ENCODE measurements at places on chromosomes 7 and 10. TPM values are rescaled to one million over a fixed set of nuclear protein-coding genes. Genes with fewer than 3 reads are reported as not detected.

The EPHB4 gene
- not detected for polyA plus RNA-seq

The STEAP1B gene
- polyA plus RNA-seq = 3.4 TPM

The GDF2 gene
- polyA plus RNA-seq = not detected

The NUTM2E gene
- not detected for polyA plus RNA-seq

The VPS41 gene
- polyA plus RNA-seq = 45.4 TPM

The SEC31B gene
- polyA plus RNA-seq = 0.13 TPM

The FRMPD2 gene
- not detected for polyA plus RNA-seq

The TDRD1 gene
- polyA plus RNA-seq = not detected

The ACTR3C gene
- 5.2 TPM for polyA plus RNA-seq

The UCMA gene
- polyA plus RNA-seq = not detected

The BAG3 gene
- polyA plus RNA-seq = 3.9 TPM

The UCN3 gene
- not detected for polyA plus RNA-seq

The GNAI1 gene
- polyA plus RNA-seq = 0.10 TPM

The POR gene
- 50.2 TPM for polyA plus RNA-seq

The HELLS gene
- 10.3 TPM for polyA plus RNA-seq

The PRLHR gene
- not detected for polyA plus RNA-seq

The SH2B2 gene
- polyA plus RNA-seq = 64.5 TPM

The NEBL gene
- not detected for polyA plus RNA-seq

The C10orf105 gene
- not detected for polyA plus RNA-seq

The TM9SF3 gene
- polyA plus RNA-seq = 31.7 TPM

The PRPS1L1 gene
- polyA plus RNA-seq = not detected

The ENKUR gene
- 2.7 TPM for polyA plus RNA-seq

The CPN1 gene
- polyA plus RNA-seq = not detected

The PLPP4 gene
- not detected for polyA plus RNA-seq

The NUTM2A gene
- not detected for polyA plus RNA-seq

The FGFR2 gene
- not detected for polyA plus RNA-seq

The ANKRD1 gene
- not detected for polyA plus RNA-seq

The HIP1 gene
- polyA plus RNA-seq = 3.4 TPM

The PTPRE gene
- 11.2 TPM for polyA plus RNA-seq

All from IgD-negative memory B cell (primary cell).